Activated CD4-positive, CD25-positive, alpha-beta regulatory T cell treated with anti-CD3 and anti-CD28 coated beads, Interleukin-2, amount 50 U/mL, for 16 hours (primary cell): ENCODE measurements at places on chromosomes 7 and 10.

DNA sequence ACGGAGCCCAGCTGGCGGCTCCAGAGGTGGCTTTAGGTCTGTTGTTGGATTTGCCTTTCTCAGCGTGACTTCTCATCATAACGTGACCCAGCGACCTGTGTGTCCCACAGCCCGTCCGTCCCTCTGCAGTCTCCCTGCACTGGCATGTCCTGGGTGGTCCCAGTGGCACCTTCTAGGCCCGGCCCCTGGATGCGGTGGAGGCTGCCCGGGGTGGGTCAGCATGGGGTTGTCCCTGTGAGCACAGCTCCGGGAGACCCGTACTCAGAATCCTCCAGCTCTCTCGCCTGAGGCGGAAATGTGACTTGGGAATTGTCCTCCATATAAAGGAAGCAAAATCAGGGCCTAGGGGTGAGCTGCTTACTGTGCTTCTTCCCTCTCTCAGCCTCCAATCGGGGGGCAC is 25.6 kb upstream of the AP5Z1 start:
- no peak for DNase-seq

GRCh38 chr7:133284092-133284491 is 31.2 kb downstream of the EXOC4 start:
- no peak for DNase-seq

DNA sequence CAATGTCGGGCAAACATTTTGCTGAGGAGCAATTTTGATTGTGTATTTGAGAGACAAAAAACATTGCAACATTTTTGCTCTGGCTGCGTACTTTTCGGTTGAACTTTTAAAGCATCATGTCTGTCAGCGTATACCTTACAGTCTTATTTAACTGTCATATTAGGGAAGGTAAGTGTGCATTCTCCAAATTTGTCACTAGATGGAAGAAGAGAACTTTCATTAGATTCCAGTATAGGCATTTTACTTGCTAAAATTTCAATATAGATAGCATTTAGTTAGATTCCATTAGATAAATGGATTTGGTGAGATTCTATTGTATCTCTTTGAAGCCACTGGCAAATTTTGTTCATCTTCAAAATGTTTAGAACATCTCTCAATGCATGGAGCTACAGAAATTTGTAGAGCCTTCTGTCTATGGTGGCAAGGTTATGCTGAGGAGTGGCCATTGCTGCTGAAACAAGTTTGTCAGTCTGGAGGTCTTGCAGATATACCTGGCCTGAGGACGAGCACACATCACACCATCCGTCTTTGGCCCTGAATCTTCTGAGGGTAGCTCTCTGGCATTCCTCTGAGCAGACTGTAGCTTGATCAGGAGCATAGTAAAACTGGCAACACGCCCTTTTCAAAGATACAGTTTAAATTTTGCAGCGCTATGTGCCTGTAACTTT is 437.5 kb upstream of the MBL2 start:
- DNase-seq = no peak

DNA sequence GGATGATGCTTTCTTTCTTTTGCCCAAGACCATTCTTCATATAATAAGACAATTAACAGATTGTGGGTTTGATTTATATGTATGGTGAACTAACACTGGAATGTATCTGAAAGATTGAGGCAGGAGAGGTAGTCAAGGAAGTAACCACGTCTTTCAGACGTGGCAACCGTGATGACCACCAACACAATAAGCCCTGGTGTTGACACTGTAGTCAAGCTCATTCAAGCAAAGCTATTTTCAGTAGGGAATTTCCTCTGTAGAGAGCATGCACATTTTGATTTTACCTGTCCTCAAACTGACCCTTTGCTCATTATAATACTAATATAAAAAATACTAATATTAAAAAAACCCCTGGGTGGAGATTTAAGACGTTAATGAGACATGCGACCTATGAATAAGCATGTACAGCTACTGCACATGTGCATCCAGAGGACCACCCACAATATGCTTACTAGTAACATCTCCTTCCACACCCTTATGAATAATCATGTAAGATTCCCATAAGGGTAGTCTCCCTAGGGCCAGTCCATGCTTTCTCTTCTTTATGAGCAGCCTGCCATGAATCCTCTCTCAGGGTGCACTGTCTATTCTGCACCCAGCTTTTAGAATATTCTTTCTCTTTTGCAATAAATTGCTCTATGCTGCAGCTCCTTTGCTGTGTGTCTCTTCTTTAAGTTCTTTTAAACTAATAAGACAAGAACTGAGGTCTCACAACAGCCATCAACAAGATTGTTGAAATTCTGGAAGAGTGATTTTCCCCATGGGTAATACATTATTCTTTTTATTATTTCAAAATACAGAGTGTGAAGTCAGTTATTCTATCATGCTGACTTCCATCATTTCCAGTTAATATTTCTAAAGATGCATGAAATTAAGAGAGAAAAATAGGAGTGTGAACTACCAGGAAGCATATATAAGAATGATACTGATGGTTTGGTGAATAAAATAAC is 151.3 kb upstream of the NPVF start:
- no peak for DNase-seq

- no peak for DNase-seq
These were observed 131.4 kb downstream of the PRPF18 start for GRCh38 chr10:13717936-13718772.

DNA sequence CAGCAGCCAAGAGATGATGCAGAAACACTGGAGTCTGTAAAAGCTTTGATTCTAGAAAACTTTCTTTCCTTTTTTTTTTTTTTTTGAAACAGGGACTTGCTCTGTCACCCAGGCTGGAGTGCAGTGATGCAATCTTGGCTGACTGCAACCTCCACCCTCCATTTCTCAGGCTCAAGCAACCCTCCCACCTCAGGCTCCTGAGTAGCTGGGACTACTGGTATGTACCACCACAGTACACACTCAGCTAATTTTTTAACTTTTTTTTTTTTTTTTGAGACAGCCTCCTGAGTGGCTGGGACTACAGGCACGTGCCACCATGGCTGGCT is 17.0 kb upstream of the BAG3 start:
- DNase-seq = no peak

GRCh38 chr7:131753620-131754222 is 197.3 kb upstream of the PODXL start:
- DNase-seq = no peak

DNA sequence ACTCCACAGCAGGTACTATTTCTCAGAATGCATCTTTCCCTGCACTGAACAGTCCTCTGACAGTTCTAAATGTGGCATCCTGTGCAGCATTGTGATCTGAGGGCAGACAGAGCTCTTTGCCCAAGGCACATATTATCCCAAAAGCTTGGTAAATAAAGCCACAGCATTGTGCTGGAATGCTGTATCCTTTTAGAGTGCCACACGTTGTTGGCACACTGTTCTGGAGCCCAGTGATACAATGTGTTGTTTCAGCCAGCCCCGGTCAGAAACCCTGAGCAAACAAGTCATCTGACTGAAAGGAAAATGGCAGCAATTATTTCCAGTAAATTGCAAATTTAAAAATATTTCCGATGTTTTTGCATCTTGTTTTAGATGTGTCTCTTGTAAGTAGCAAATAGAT is 45.4 kb downstream of the NAMPT start:
- DNase-seq = no peak

- no peak for DNase-seq
These were observed 405.0 kb downstream of the SEMA3D start for GRCh38 chr7:84781838-84782237.

DNA sequence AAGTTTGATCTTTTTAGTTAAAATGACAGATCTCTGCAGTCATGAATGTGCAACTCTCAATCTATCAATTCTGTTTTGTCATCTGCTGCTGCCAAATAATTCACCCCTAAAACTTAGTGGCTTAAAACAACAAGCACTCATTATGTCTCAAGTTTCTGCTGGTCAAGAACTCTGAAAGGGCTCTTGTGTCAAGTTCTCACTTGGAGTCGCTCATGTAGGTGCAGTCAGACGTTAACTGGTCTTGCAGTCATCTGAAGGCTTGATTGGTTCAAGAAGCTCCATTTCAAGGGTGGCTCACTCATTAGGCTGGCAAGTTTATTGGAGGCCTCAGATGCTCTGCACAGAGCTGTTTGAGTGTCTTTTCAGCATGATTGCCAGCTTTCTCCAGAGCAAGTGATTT is 28.5 kb upstream of the LRRC72 start:
- DNase-seq = no peak

- DNase-seq = no peak
These were observed 435.2 kb upstream of the AUTS2 start for GRCh38 chr7:69162931-69163670.

DNA sequence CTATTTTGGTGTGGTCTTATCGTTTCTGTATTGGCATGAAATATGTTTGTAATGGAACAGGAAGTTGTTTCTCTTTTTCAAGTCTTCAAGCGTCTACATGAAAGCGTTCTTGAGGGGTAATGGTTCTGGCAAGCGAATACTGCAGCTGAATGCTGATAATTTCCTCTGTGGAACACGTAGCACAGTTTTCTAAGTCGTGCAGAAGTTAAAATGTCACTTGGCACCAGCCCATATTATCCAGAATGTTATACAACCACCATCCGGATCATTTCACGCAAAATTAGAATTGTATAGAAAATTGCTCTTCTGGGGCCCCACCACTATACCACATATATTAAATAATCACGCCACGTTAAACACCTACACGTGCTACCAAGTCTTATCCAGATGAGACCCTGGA is 354.3 kb downstream of the CALN1 start:
- no peak for DNase-seq

- DNase-seq = no peak
These were observed 468.0 kb upstream of the FZD8 start for GRCh38 chr10:36110097-36110496.

GRCh38 chr7:95723583-95724180 is 48.7 kb upstream of the DYNC1I1 start:
- no peak for DNase-seq

- no peak for DNase-seq
These were observed 59.7 kb downstream of the OR13A1 start for GRCh38 chr10:45255706-45256105.

GRCh38 chr7:95469848-95470247 is 15.9 kb upstream of the ASB4 start:
- no peak for DNase-seq

DNA sequence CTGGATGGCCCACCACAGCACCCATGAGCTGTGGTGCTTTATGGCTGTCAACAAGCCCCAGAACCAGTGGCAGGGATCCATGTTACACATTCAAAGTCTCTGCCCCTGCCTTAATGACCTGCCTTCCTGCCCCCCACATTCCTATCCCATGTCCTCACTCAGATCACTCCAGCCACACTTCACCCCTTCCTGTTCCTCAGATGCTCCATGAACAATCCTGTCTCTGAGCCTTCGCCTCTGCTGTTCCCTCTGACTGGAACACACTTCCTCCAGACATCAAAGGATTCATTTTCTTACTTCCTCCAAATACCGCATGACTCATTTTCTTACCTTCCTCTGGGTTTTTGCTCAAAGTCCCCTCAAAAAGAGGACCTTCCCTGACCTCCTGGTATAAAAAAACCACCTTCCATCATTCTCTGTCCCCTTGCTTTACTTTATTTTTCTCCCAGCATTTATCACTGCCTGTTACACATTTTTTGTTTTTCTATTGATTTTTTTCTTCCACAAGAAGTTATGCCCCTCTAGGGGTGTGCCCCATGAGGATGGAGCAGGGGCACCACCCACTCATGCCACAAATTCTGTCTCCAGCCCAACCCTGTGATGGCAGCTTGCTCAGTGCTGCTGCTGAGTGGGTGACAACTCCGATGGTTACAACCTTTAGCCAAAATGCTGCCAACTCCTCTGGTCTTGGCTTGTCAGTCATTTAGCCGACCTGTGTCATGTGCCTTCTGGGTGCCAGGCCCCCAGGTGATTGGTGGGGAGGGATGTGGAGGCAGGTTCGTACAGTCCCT is 18.2 kb downstream of the COL13A1 start:
- DNase-seq = no peak

DNA sequence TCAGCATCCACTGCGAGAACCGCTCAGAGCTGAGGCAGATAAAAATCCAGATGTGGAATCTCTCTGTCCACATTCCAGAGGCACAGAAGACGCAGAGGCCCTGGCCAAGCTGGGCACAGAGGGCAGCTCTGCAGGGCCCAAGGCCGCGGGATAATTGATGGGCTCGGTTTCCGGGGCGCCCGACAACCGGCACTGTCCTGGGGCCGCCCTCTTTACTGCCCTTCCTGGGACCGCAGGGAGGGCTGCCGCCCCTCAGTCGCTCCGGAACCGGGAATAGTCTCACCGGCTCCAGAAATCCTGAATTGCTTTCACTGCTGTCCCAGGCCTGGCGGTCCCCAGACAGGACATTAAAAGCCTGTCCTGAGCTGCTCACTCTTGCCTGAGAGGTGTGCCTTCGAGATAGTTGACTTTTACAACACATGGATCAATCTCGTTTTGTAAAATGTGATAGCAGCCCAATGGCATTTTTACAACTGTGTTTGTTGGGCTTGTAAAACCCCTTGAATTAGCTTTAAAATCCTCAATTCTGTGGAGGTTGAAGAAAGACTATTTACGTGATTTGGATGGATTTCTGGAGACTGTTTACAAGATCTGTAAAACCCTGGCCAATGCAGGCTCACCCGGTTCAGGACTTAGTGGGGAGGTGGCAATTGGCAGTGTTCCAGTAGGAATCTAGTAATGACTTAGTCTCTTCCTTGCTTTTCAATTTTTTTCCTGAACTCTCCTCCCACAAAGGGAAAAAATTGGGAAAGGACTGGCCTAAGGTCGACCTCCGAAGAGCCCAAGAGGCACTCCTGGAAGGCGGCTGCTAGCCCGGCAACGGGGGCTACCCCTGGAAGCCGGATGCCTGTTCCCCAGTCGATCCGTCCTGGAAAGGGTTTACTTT is 1.4 kb upstream of the HOXA6 start:
- DNase-seq = no peak

DNA sequence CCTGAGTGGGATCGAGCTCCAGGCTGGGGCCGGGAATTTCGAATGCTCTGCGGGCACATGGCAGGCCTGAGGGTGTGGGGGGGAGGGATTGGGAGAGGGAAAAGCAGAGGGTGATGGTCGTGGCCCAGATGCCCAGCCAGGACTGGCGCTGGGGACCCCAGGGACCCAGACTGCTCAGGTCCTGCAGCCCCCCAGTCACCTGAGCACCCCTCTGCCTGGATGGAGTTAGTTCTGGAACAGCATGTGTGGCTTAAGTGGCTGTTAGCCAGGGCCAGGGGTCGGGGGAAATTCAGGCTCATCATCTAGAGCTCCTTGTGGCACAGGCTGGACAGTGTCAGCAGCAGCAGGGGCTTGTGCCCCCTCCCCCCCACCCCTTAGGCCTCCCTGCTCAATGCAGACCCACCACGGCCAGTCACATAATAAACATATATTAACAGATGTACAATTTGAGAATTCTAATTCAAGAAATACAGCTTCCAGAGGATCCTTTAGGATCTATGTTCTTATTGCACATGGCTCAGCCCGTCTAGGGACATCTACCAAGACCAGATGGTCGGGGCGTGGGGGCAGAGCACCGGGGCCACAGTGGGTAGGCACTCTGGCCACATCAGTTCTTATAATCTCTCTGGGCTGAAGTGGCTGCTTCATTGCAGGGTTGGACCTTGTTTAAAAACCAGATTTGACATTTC is 22.2 kb downstream of the DNAJB12 start:
- no peak for DNase-seq

- no peak for DNase-seq
These were observed 91.9 kb downstream of the CSTF2T start for GRCh38 chr10:51607463-51607835.

GRCh38 chr10:50405723-50406122 is 154.4 kb upstream of the ASAH2 start:
- DNase-seq = no peak

- no peak for DNase-seq
These were observed 244.6 kb upstream of the MGMT start for GRCh38 chr10:129222436-129222835.
